Epithelial cell of proximal tubule (primary cell): ENCODE measurements at places on chromosomes 16 and 17. TPM values are rescaled to one million over a fixed set of nuclear protein-coding genes. Genes with fewer than 3 reads are reported as not detected.

Gene SOX9
- total RNA-seq, result 23.8 and 26.5 TPM in 2 replicates

Gene VAMP2
- 2.1 and 7.0 TPM in 2 replicates for total RNA-seq

Gene ZPBP2
- total RNA-seq, result not detected in 2 replicates

Gene CIITA
- 0.14 TPM in 1 of 2 replicates, not detected in the other for total RNA-seq

Gene PPL
- 9.1 and 21.0 TPM in 2 replicates for total RNA-seq

Gene BAIAP3
- 1.5 and 3.9 TPM in 2 replicates for total RNA-seq

Gene CCL4L2
- not detected in 2 replicates for total RNA-seq

Gene KRTAP4-6
- total RNA-seq, result not detected in 2 replicates

Gene AGRP
- not detected in 2 replicates for total RNA-seq

Gene KRTAP4-3
- total RNA-seq, result not detected in 2 replicates

Gene MMP2
- total RNA-seq, result 5.6 and 19.2 TPM in 2 replicates

Gene RGS11
- 1.0 TPM in 1 of 2 replicates, not detected in the other for total RNA-seq

Gene SDR42E1
- 13.5 and 16.1 TPM in 2 replicates for total RNA-seq

Gene FAM171A2
- 8.0 and 15.0 TPM in 2 replicates for total RNA-seq

Gene EZH1
- total RNA-seq, result 6.9 and 14.4 TPM in 2 replicates

Gene DBNDD1
- 33.1 and 40.7 TPM in 2 replicates for total RNA-seq

Gene IRX5
- total RNA-seq, result 15.3 and 17.4 TPM in 2 replicates

Gene MYCBPAP
- total RNA-seq, result 0.58 TPM in 1 of 2 replicates, not detected in the other

Gene TRPV3
- 0.36 and 0.46 TPM in 2 replicates for total RNA-seq

Gene FSCN2
- 0.51 TPM in 1 of 2 replicates, not detected in the other for total RNA-seq

Gene ICAM2
- total RNA-seq, result 18.4 and 19.9 TPM in 2 replicates

Gene CSH2
- not detected in 2 replicates for total RNA-seq

Gene ANKRD40CL
- not detected in 2 replicates for total RNA-seq

Gene SLC38A8
- total RNA-seq, result not detected in 2 replicates

Gene PDF
- total RNA-seq, result 23.8 and 36.8 TPM in 2 replicates

Gene NLRC5
- 3.8 and 4.5 TPM in 2 replicates for total RNA-seq

Gene POLR3E
- total RNA-seq, result 31.2 and 46.9 TPM in 2 replicates

Gene SPATA32
- total RNA-seq, result not detected in 2 replicates

Gene ELMO3
- total RNA-seq, result 4.0 and 11.0 TPM in 2 replicates

Gene KRTAP4-1
- total RNA-seq, result not detected in 2 replicates

Gene PIRT
- total RNA-seq, result not detected in 2 replicates

Gene CDH11
- total RNA-seq, result 5.8 and 22.9 TPM in 2 replicates

Gene G6PC1
- not detected in 2 replicates for total RNA-seq
